CD4-positive, alpha-beta T cell treated with Interleukin-4 for 1 hour (primary cell): ENCODE measurements at places on chromosomes 1 and 21.

- no peak for DNase-seq
These were observed 83.4 kb downstream of the BACH1 start for GRCh38 chr21:29382030-29382654.

GRCh38 chr1:209319549-209319948 lies 264.0 kb upstream of the CAMK1G start:
- DNase-seq = no peak

DNA sequence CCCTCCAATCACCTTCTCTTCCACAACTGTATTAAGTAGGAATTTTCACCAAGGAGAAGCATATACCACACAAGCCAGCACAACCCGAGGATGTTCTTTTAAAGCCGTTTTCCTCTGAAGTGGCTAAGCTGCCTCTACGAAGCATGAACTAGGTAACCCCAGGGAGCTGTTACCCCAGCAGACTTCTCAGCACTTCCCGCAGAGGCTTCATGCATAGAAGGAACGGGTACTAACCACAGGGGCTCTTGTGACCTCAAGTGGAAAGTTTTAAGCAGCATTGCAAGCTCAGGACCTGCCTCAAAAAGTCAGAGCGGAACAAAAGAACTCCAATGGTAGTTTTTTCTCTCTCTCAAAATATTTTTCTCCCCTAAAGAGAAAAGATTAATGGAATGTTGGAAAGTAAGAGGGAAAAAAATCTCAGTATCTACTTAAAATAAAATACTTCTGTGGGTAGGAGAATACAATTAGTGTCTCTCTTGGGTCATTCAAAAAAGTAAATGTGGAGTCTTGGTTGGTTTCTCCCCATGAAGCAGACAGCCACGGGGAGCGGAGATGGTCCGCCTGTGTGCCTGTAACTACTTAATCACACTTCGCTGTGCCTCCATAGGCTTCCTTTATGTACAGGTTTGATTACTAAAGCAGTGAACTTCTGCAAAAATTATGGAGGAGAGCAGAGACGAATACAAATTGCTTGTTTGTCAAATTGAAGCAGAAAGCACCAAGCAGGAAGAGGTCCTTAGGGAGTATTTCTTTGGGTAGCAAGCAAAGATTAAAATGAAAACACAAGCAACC lies 40.9 kb downstream of the STX6 start:
- DNase-seq = peak; percentile 23

GRCh38 chr1:53573931-53574330 lies 114.7 kb downstream of the DMRTB1 start:
- DNase-seq = peak; percentile 5
